Germinal center (tissue), 1 donor: ENCODE measurements at places on chromosomes 2 and 18.

GRCh38 chr2:8582651-8583399, 99.0 kb upstream of the ID2 start:
- DNase-seq = no peak

- no peak for DNase-seq
Measured at GRCh38 chr2:216555274-216555673, 56.6 kb downstream of the RPL37A start.

DNA sequence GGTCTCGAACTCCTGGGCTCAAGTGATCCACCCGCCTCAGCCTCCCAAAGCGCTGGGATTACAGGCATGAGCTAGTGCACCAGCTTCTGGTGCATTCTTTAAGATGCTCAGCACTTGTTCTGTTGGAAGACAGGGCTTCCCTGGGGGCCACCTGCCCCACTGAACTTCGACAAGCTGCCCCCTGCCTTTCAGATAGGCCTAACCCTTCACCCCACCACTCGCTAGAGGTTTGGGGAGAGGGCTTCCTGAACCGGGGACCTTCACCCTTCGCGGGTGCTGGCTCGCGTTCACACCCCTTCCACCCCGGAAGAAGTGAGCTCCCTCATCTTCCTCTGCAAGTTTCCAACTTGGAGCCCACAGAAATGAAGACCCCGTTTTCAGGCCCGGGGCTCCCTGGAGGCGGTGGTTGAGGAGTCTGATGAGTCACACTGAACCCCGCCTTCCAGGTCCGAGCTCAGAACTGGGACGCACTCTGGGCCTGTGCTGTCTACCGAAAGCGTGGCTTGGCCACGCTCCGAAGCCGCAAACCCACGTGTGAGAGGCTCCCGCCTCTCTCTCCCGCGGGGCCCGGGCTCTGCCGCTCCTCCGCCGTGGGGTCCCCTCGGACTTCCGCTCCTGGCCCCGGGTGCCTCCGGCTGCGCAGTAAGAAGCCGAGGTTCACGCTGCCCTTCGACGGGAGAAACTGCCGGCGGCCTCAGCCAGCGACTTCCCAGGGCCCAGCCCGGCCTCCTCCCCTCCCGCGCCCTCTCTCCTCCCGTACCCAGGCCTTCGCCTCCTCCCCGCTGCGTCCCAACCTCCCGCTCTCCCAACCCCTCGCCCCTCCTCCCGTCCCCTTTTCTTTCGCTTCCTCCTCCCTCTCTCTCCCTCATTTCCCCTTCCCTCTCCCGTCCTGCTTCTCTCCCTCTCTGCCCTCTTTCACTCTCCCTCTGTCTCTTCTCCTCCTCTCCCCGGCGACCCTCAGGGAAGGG, 47.5 kb upstream of the SP3 start:
- peak; percentile 72 for DNase-seq

GRCh38 chr2:124480958-124481357, 455.9 kb downstream of the CNTNAP5 start:
- DNase-seq = no peak

DNA sequence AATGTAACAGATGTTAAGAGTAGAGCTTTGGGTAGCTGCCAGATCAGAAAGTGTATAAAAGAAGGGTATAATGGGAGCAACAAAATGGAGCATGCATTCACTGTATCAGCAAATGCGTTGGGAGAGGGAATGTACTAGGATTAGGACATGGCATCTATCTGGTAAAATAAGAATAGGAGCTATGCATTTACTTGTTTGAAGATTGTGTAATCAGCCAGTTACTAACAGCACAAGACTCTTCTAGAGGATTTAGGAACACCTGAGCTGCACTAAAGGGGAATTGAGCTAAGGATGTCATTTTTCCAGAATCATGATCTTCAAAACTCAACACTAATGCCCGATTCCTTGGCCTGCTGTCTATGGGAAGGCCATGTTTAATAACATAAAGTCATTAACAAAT, 394.2 kb upstream of the TNP1 start:
- DNase-seq = no peak

DNA sequence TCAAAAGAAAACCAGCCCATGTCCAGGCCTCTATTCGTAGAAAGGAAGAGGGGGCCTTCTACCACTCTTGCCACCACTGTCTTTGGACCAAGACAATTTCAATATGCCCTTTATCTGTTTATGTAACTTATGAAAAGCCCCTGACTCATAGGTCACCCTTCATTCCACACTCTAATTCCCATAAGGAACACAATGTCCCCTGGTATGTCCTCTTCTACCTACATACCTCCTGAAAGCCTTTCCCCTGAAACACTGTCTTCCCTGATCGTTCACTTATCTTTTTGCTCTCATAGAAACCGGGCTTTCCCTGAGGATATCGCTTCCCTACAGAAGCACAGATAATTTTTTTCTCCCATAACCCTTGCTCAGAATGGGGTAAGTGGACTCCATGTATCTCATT, 13.3 kb downstream of the EIF2AK3 start:
- DNase-seq = no peak
